ENCODE measurements at places on chromosomes 7 and 10.

DNA sequence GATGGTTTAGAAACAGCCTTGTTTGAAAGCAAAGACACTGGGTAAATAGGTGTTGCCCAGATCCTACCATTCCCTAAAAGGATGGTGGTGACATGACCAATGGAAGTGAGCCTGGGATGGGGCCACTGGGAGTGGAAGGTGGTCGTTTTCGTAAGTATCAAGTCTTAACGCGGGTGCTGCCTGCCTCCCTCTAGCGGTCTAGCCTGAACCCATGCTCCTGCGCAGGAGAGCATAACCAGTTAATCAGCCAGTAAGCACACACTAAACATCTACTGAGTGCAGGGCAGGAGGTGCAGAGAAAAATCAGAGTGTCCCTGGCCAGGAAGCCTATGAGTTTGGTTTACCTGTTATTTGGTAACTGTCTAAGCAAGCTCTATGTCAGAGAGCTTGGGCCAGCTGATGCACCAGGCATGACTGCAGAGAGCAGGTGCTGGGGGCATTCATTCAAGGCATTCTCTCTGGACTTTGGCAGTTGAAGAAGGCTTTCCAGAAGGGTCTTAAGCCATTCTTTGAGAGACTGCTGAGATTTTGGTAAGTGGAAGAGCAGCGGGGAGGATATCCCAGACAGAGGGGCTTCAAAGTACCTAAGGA lies 930 bp downstream of the GARIN1A start:
- no peak for DNase-seq

DNA sequence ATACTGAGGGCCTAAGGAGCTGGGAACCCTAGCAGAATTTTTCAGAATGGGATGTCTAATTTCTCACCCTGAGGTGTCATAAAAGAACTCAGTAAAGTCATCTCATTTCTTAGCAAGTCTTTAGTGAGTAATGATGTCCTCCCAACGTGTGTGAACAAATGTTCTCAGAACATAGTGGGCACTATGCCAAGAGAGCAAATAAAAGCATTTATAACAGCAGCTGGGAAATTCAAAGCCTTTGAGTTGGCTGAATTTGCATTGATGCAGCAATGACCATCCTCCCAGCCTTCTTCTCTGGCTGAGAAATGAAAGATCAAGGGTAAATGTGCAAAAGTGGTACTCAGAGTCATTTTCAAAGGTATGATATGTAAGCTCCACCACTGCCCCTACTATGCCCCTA lies 109.4 kb downstream of the FAM107B start:
- DNase-seq: peak; percentile 46

GRCh38 chr10:85864173-85864549 lies 502.4 kb downstream of the GRID1 start:
- no peak for DNase-seq

GRCh38 chr7:78194611-78195010 lies 396.0 kb downstream of the PHTF2 start:
- DNase-seq: no peak

DNA sequence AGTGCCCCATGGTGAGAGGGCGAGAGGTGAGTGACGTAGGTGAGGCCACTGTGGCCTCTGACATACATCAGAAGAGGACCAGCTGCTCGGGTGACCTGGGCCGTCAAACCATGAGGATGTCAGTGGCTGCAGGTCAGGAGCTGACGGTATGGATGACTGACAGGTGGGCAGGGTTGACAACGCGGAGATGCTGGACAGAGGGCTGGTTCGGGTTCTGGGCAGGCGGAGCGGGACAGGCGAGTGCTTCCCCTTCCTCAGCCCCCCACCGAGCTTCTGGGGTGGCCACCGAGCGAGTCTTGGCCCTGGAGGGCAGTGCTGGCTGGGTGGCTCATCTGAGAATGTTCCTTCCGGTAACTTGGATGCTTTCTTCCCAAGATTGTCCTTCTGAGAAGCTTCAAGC lies 91.8 kb downstream of the ACTR3B start:
- DNase-seq: no peak

GRCh38 chr7:24971333-24972165 lies 8.4 kb downstream of the OSBPL3 start:
- no peak for DNase-seq

GRCh38 chr7:43112459-43112940 lies at the start of gene HECW1:
Gene HECW1 (plus strand): TSS chr7:43112647. CDS start chr7:43243906, 131,259 bp downstream.
- no peak for DNase-seq

- DNase-seq: no peak
These were observed 970.9 kb upstream of the AUTS2 start for GRCh38 chr7:68627247-68627864.

DNA sequence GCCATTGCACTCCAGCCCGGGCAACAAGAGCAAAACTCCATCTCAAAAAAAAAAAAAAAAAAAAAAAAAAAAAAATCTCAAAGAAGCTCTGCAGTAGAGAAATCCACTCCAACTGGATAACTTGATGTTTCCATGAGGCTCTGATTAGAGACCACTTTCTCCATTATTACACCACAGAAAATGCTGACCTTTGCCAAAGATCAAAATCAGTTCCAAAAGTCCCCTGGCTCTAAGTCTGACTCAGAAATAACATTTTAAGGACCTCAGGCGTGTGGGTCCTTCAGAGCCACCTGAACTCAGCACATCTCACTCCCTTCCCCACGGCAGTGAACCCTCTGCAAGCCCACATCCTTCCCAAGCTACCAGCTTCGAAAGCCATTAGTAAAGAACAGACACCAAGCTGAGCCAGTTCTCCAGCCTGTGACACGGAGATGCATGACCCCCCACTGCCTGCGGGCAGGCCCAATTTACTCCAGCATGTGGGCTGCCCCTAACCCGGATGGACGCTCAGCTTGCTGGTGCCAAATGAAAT lies 13.8 kb upstream of the TMEM120A start:
- DNase-seq: no peak

Data from NCI-H774 (cell line).